ENCODE measurements at places on chromosomes 2 and 18.

- no peak for DNase-seq
Measured at GRCh38 chr18:77851802-77852201, 602.2 kb downstream of the GALR1 start.

DNA sequence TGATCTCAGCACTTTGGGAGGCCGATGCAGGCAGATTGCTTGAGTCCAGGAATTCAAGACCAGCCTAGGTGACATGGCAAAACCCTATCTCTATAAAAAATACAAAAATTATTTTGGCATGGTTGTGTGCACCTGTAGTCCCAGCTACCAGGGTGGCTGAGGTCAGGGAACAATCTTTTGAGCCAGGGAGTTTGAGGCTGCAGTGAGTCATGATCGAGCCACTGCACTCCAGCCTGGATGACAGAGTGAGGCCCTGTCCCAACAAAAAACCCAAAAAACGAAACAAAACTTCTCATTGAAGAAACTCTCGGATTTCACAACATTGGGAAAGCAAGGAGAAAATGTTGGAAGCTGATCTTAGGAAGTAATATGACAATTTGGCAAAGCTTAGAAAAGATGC lies 317.3 kb upstream of the MGAT5 start:
- DNase-seq, result no peak

DNA sequence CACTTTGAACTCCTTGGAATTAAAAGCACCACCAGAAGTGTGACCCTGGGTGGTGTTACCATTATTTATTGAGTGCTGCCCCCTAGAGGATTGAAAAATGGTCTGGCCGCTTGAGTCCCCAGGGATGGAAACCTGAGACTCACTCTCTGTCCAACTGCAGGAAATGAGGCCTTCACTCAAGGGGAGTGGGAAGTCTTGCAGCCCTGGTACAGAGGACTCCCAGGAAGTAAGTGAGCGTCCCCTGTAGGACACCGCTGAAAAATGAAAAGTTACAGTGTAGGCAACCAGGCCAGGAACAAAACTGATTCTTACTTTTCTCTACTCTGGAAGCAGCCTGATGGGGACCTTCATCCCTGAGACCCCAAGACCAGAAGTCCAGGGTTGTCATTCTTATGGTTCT lies 2.2 kb upstream of the NRP2 start:
- peak; percentile 54 for DNase-seq

DNA sequence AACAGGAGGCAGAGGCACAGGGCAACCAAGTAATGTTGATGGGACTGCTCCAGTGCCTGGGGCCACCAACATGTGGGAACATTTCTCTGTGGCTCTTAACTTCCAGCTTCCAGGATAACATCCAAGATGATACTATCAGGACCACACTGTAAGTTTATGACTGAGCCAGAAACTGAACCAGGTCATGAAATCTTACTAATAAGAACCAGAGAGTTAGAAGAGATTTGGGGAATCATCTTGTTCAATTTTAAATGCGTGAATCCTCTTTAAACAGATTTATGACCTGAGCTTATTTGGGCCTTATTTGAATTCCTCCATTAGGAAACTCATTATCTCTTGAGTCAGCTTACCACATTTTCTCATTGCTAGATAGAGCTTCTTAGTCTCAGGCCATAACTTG lies 45.0 kb downstream of the MAP2 start:
- DNase-seq, result no peak

GRCh38 chr2:171858397-171858958 lies 35.6 kb downstream of the SLC25A12 start:
- no peak for DNase-seq

DNA sequence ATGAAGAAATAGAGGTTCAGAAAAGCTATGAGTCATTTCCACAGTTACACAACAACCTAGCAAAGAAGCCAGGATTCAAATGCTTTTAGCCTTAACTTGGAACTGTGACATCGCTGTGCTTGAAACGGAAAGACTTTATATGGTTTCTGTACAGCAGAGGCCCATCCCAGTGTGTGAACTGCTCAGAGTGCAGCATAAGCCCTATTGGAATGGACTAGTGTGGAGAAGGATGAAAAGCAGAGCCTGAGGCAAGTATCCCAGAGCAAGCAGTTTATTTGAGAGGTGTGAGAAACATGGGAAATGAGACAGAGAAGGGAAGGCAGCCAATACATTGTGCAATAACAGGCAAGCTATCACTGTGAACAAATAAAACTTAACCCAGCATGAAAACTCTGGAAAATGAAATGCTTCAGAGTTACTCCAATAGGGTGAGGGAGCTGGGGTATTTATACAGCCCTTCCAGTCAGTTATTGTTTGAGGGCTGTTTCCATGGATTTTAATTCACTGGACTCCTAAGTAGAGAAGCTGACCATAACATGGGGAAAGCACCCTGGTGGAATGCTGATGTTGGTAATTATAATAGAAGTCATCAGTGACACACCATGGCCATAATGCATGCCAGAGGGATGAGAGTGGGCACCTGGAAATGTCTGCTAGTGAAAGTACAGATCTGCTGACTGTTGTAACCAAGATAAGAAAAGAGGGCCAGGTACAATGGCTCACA lies 254.0 kb upstream of the POU3F3 start:
- no peak for DNase-seq

- no peak for DNase-seq
Measured at GRCh38 chr2:230600881-230601280, 111.8 kb upstream of the CAB39 start.

DNA sequence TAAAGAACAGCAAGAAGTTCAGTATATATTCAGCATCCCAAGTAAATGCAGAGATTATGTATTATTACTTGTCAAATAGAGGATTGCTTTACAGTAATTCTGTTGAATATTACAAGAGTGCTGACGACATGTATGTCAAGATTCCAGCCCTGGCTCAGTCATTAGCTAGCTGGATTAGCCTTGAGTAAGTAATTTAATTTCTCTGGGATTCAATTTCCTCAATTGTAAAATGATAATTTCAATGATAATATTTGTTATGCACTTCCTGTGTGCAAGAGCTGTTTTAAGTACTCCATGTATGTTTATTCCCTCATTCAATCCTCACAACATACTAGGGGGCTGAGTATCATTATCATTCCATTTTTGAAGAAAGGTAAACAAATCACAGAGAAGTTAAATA lies 44.0 kb downstream of the TCF4 start:
- no peak for DNase-seq

DNA sequence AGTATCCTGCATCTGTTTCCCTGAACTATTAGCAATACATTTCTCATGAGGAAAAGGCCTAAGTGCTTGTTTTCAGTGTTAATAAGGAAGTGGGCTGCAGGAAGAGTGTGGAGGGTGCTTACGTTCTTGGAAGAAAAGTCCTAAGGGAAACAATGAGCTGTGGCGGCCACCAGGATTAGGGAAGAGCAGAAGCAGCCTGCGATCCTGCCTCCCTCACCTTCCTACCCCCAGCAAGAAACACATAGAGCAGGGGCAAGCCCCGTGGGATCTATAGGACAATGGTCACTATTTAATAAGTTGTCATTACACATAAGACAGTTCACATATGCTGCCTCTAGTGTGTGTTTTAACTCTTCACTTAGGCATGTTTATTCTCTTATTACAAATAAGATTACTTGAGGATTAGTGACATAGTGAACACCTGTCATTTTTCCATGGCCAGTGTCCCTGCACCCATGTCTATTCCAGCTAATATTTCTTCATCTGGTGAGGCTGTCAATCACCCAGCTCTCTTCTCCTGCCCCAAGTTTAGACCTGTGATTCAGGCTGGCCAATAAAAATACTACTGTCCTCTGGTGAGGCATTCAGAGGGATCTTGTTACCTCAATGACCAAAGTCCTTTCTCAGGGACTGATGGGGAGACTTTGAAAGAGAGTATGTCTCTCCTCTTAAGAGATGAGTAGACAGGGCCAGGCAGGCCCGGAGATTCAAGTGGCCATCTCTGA lies 510.9 kb upstream of the CELF4 start:
- no peak for DNase-seq

DNA sequence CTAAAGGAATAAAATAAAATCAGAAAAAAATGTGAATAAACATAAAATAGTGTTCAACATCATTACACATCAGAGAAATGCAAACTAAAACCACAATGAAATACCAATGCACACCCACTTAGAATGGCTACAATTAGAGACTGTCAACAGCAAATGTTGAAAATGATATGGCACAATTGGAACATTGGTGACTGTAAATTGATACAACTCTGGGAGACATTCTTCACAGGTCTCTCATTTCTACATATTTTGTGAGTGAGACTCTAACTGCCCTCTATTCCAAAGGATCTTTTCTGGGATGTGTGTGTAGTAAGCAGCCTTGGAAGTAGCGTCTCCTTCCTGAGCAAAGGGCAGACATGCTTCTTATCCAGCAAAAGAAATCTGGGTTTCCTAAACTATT lies 323.0 kb downstream of the FBXO15 start:
- DNase-seq, result no peak

DNA sequence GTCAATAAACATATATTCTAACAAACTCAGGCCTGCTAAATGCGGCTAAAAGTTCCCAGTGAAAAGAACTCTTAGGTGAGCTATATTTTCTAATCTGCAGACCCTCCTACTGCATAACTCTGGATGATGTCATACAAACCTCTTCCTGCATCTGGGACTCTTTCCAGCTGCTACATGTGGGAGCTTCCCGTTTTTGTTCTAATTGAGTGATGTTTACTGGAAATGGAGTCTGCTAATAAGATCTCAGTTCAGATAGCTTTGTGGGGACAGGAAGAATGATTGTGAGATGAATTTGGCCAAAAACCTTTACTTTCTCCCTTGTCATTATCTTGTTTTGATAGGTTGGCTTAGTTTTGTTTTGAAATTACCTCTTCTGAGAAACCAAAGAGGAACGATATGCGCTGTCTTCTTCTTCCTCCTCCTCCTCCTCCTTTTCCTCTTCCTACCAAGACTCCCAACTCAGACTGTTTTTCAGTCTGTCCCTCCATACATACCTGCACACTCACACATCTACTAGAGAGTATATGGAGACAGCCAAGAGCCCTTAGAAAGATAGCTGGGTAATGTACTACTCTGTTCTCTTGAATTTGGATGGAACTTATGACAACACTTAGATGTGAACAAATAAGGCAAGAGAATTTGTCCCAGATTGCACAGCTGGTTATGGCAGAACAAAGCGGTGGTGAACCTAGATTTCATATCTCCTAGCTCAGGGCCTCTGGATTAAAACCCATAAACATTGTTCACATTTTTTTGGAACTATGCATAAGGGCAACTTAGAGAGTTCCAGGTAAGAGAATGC lies 39.8 kb upstream of the AAK1 start:
- DNase-seq, result no peak

DNA sequence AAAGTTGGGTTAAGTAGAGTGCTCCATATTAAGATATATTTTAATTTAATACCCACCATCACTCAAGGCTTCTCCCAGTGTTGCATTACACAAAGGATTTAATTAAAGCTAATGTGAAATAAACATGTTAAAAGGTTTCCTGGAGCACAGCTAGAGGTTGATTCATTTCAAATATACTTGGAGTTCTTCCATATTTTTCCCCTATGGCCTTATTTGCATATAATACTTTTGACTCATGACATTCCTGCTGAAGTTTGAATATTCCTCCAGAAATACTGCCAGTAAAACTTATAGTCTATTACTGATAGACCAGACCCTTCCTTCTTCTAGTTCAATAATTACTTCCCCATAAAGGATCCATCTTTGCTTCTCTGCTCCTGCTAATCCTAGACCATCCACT lies 227.5 kb downstream of the GULP1 start:
- no peak for DNase-seq

GRCh38 chr2:238225911-238226697 lies 13.7 kb downstream of the HES6 start:
- DNase-seq, result no peak

DNA sequence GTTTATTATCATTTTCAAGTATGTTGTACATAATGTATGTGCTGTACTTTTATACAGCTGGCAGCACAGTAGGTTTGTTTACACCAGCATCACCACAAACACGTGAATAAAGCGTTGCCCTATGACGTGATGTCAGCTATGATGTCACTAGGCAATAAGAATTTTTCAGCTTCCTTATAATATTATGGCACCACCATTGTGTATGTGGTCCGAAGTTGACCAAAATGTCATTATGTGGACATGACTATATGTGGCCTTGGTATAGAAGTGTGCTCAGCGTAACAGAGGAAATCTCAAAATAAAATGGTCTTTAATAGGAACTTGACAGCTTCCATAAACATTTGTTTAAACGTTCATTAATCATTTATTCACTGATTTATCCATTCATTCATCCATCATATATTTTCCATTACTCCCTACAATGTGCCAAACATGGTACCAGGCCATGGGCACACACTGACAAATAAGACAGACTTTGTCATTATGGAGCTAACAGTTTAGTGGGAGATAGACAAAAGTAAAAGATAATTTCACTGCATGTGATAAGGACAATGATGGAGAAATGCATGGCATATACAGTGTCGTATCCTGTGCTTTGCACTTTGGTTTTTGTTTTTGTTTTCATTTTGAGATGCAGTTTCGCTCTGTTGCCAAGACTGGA lies 15.0 kb upstream of the DGUOK start:
- DNase-seq, result no peak

DNA sequence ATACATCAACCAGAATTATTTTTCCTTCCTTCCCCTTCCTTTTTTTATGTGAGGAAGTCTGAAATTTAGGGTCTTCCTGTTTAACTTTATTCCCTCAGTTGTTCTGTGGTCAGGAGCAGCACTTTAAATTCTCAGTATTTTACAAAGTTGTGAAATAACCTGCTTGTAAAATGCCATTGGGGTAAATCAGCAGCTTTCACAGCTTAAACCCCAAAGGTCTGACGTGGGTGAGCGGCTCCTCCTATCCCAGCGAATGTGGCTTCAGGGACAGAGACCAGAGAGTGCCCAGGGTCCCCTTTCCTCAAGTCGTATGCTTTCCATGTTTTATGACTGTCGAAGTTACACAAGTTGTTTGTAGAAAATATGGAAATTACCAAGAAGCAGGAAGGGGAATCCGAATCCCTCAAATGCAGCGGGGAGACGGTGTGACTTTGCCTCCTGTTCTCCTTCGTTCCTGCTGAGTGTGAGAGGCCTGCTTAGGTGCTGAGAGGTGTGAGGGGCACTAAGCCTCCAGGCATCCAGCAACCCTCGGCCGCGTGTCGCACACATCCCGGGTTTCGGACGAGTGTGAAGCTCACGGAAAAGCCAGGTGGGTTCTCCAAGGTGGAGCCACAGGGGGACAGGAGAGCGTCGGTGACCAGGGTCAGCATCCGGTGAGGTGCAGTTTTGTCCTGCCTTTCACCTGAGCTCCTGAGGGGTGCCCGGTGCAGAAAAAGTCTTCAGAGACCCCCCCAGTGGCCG lies 10.8 kb upstream of the KCNG2 start:
- no peak for DNase-seq

- DNase-seq, result no peak
Measured at GRCh38 chr2:234468503-234468902, 28.4 kb downstream of the ARL4C start.

GRCh38 chr18:7904529-7904928 lies 337.4 kb downstream of the PTPRM start:
- DNase-seq, result no peak

GRCh38 chr18:29218091-29218490 lies 1041.2 kb upstream of the CDH2 start:
- no peak for DNase-seq
